ENCODE measurements at places on chromosomes 12 and 14.

- DNase-seq, result peak; percentile 88
Observed at GRCh38 chr12:10153271-10154144, 18.4 kb downstream of the OLR1 start.

DNA sequence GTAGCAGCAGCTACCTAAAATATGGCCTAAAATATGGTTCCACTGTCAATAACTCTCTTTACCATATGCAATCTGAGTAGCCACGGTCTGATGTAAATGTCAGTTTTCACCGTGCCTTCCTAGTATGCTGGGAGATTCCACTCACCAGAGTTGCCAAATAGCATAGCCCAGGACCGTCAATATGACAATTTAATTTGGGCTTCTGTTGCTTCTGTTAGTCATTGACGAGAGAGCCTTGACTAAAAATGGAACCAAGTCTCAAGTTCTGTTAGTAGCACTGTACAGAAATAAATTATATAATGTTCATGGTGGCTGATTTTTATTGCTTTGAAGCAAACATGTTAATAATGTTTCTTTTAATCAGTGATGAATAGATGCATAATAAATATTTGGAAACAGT lies 348.4 kb downstream of the BCAT1 start:
- peak; percentile 3 for DNase-seq

GRCh38 chr12:64792128-64792527 lies 32.3 kb upstream of the TBC1D30 start:
- DNase-seq, result no peak

GRCh38 chr12:48795550-48796455 lies 6.9 kb upstream of the ADCY6 start:
- DNase-seq, result peak; percentile 78

- no peak for DNase-seq
Observed at GRCh38 chr12:6360578-6361490, 14.5 kb downstream of the SCNN1A start.

DNA sequence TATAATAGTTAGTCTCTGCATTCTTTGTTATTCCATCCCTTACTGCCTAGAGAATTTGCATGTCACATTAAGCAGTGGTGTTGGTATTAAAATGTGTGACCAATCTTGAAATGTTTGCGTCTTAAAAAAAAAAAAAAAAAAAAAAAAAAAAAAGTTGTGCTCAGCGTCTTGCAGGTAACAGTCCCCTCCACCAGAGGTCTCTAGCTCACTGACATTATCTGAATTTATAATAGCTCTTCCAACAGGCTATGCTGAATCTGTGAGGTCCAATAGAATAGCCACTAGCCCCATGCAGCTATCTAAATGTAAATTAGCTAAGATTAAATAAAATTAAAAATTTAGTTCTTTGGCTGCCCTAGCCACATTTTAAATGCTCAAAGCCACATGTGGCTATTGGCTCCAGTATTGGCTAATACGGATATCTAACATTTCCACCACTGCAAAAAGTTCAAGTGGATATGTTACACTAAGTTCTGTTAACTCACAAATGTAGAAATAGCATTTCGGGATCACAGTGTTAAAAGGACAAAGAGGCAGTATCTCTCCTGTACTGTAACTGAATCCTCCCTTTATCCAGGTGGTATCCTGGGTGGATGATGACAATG lies 28.7 kb downstream of the NKX2-8 start:
- peak; percentile 45 for DNase-seq

- no peak for DNase-seq
Observed at GRCh38 chr12:117052386-117053049, 46.7 kb downstream of the TESC start.

- DNase-seq, result no peak
Observed at GRCh38 chr12:12812618-12813119, 477 bp upstream of the DDX47 start.

- peak; percentile 59 for DNase-seq
Observed at GRCh38 chr12:119153477-119154434, 25.0 kb upstream of the HSPB8 start.

DNA sequence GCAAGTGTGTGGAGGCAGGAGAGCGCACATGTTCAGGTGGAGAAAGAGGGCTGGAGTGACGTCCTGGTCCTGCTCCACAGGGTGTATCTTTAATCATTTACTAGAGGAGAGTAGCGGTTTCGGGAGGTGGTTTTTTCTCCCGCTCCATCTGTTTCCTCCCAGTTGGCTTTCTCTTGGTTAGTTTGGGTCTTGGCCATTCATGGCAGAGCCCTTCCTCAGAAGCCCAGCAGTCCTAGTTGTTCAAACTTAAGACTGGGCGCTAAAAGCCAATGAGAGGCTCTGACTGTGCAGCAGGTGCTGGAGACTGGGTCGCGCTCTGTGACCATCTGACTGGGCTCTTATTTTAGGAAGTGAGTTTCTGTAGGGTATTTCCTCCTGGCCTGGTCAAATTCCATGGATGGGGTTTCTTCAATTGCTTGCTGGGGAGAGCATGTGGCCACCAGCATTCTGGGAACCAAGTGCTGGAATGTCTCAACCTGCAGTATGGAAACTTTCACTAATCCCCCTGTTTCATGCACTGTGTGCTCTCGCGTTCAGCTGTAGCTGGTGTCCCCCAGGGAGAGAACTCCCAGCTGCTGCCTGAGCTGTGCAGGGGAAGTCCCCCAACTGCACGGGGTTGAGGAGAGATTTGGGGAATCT lies 27.4 kb upstream of the TSPAN9 start:
- DNase-seq, result peak; percentile 20

- DNase-seq, result no peak
Observed at GRCh38 chr12:113612076-113612728, 140.5 kb upstream of the LHX5 start.

GRCh38 chr14:78181270-78181669 lies 11.1 kb downstream of the NRXN3 start:
- DNase-seq, result no peak
